Glomerular endothelial cell (primary cell): ENCODE measurements at places on chromosomes 6 and 20. TPM values are rescaled to one million over a fixed set of nuclear protein-coding genes. Genes with fewer than 3 reads are reported as not detected.

DNA sequence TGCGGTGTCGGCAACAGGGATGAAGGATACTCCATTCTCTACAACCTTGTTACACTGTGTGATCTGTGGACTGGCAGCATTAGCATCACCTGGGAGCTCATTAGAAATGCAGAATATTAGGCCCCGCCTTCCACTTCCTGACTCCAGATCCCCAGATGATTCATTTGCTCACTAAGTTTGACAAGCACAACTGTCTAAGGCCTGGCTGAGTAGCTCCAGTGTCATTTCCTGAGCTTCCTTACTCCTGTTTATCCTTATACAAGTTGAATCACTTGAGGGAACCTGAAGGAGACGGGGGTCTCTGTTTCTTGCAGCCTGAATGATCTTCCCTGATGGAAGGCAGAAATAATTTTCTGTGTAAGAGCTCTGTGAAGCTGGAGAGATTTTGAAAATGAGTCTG, 32.7 kb upstream of the PROKR2 start:
- DNase-seq: no peak

DNA sequence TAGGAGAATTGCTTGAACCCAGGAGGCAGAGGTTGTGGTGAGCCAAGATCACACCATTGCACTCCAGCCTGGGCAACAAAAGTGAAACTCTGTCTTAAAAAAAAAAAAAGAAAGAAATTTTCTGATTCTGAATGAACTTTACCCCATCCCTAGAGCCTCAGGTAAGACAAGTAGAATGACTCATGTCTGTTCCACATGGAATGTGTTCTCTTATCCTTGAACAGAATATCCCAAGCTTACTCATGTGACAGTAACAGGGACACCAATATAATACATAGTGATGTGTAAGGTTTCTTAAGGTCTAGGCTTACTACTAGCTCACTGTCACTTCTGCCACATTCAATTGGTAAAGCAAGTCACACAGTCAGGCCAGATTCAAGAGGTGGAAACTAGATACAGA, 219.6 kb upstream of the BTBD3 start:
- no peak for DNase-seq

- DNase-seq: no peak
These were observed 17.0 kb downstream of the GSS start for GRCh38 chr20:34938466-34939163.

Gene PNLDC1
- total RNA-seq: not detected in 2 replicates

Gene RSPH4A
- 0.29 and 0.63 TPM in 2 replicates for total RNA-seq

GRCh38 chr20:63748070-63748933, 8.7 kb downstream of the SLC2A4RG start:
- DNase-seq: no peak

GRCh38 chr6:60671369-60671768, 1614.7 kb downstream of the KHDRBS2 start:
- DNase-seq: no peak
